WTC11 (cell line): ENCODE measurements at places on chromosomes 5 and 9.
A peak's percentile ranks its signal among the peaks of the same experiment; 100 is the strongest.

- no peak for DNase-seq
Measured at GRCh38 chr5:112006721-112007120, 249.7 kb upstream of the NREP start.

GRCh38 chr9:114478871-114479270 is 26.4 kb downstream of the WHRN start:
- no peak for DNase-seq

DNA sequence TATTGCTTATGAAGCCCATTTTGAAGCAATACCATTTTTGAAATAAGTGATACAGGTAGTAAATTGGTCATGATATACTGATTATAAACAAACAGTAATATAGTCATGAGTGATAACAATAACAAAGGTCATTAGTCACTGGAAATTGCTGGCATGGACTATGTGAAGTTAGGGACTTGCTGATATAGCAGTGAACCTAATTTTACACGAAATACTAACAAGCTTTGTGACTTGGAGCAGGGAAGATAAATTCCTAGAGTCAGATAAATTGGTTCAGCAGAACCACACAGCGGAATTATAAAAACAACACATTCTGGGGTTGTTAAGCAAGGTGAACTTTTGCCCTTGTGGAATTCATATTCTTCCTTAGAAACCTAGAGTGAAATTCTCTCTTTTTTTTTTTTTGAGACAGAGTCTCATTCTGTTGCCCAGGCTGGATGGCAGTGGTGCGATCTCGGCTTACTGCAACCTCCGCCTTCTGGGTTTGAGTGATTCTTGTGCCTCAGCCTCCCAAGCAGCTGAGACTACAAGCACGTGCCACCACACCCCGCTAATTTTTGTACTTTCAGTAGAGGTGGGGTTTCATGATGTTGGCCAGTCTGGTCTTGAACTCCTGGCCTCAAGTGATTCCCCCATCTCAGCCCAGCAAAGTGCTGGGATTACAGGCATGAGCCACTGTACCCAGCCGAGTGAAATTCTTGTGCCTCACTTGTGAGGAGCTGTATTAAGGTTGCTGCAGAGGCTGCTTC is 6.0 kb downstream of the UGCG start:
- no peak for DNase-seq

DNA sequence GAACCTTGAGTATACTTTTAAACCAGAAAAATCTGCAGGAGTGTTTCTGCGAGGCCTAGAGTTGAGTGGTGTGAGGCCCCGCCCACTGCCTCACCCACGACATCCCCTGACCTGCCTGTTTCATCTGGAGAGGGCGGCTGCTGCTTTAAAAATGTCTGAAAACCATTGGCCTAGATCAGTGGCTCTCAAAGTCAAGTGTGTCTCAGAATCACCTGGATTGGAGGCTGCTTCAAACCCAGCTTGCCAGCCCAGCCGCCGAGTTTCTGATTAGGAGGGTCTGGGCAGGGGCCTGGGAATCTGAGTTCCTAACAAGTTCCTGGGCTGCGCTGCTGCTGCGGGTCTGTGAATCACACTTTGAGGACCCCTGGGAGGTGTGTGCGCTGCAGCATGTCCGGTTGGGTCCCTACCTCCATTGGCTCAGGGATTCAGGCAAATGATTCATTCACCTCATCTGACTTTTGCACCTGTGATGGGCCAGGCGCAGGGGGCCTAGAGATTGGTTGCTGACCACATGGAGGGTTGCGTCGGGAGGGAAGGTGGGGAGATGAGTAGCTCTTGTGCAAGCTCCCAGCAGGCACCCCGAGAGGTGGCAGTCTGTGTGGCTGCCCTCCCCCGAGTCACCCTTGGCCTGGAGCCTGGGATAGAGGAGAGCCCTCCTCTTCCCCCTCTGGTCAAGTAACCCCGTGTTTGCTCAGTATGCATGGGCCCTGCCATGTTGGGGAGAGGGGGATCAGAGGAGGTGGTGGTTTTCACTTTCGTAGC is 27.6 kb upstream of the HMCN2 start:
- no peak for DNase-seq

- peak; percentile 60 for DNase-seq
Measured at GRCh38 chr5:36876965-36877666, 547 bp downstream of the NIPBL start.

DNA sequence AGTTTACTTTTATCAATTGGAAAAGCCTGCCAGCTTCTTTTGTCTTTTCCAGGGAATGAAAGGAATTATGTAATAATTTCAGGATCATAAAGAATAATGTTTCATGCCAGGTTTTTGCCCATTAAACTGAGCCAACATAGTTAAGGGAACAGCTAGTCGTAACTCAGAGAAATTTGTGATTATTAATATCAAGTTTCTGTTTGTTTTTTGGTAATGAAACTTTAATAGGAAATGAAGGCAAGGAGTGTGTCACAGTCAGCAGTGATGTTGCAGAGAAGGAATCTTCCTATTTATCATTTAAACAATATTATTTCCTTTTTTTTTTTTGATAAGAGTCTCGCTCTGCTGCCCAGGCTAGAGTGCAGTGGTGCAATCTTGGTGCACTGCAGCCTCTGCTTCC is 10.7 kb downstream of the NFIL3 start:
- DNase-seq, result no peak

DNA sequence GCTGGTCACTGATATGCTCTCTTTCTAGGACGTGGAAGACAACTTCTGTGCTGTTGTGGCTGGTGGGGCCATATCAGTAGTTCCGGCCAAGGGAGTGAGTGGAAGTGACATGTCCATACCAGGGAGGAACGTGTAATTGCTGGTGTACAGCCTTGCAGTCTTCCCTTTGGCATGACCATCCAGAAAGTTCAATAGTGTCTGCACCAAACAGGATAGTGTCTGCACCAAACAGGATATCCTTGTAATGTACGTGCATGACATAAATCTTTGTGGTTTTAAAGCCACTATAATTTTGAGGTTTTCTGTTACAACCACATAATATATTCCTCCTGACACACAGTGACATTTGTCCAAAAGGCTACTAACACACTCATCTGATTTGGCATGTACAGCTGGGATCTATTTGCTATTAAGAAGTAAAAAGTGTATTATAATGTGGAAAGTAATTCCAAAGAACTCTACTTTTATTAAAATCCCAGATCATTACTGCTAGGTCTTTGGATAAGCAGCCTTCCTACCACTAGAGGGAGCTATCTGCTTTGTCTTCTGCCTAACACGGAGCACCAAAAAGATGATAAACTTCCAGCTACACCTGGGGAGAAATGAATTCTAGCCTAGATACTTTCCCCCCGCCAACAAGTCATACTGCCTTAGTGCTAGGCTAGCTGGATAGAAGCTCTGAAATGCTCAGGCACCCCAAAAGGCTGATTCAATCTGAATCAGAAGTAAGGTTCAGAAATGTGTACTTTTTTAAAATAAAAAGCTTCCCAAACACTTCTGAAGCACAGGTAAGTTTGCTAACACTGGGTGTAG is 52.7 kb downstream of the RNF145 start:
- no peak for DNase-seq

GRCh38 chr9:14479163-14479560 is 165.2 kb upstream of the NFIB start:
- no peak for DNase-seq

GRCh38 chr5:115229606-115230005 is 33.1 kb downstream of the PGGT1B start:
- no peak for DNase-seq

- no peak for DNase-seq
Measured at GRCh38 chr5:120503341-120503740, 39.2 kb downstream of the PRR16 start.

DNA sequence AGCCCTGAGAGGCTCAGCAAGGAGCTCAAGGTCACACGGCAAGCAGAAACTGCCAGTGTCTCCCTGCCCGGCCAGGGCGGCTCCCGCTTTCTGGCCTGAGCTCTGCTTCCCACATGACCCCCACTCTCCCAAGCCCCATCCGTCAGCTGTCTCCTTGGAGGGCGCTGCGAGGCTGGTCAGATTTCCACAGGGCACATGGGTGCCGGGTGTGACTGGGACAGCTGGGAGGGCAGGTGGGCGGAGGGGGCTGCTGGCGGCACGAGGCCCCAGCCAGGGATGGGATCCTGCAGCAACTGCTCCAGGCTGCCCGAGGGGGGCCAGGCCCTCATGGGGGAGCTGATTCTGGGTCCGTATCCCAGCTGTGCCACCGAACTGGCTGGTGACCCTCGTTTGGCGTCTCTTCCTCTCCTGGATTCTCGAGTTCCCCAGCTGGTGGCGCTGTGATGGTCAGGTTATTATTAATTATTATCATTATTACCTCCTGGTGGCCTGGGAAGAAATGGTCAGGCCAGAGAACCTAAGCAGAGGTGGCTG is 12.9 kb upstream of the WDR38 start:
- DNase-seq, result peak; percentile 61

- DNase-seq, result no peak
Measured at GRCh38 chr9:107954312-107954711, 464.7 kb upstream of the KLF4 start.

- peak; percentile 67 for DNase-seq
Measured at GRCh38 chr5:119255571-119256356, 100.1 kb upstream of the TNFAIP8 start.

GRCh38 chr5:10632110-10632761 is 68.4 kb downstream of the ANKRD33B start:
- DNase-seq, result no peak

- no peak for DNase-seq
Measured at GRCh38 chr9:26527931-26528330, 364.7 kb downstream of the CAAP1 start.

GRCh38 chr5:78360674-78360923 is 182 bp downstream of the SCAMP1 start:
- DNase-seq, result no peak

GRCh38 chr9:134966697-134967546 is 49.2 kb upstream of the FCN1 start:
- no peak for DNase-seq

DNA sequence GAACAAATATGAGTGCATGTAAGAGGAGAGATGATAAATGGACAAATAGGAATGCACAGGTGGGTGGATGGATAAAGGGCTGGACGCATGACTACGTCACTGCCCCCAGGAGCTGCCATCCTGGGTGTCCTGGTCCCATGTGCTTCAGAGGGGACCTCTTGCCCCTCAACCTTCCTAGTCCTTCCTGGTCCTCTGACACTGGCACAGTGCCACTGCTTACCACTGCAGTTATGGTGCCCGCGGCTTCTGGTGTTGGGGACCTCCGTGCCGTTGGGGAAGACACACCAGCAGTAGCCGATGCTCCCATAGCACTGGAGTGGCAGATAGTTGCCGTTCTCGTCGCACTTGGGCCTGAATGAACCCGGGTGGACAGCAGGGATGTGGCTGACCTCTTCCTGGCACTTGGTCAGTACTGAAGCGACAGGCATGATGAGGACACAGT is 9.8 kb downstream of the CD74 start:
- no peak for DNase-seq

DNA sequence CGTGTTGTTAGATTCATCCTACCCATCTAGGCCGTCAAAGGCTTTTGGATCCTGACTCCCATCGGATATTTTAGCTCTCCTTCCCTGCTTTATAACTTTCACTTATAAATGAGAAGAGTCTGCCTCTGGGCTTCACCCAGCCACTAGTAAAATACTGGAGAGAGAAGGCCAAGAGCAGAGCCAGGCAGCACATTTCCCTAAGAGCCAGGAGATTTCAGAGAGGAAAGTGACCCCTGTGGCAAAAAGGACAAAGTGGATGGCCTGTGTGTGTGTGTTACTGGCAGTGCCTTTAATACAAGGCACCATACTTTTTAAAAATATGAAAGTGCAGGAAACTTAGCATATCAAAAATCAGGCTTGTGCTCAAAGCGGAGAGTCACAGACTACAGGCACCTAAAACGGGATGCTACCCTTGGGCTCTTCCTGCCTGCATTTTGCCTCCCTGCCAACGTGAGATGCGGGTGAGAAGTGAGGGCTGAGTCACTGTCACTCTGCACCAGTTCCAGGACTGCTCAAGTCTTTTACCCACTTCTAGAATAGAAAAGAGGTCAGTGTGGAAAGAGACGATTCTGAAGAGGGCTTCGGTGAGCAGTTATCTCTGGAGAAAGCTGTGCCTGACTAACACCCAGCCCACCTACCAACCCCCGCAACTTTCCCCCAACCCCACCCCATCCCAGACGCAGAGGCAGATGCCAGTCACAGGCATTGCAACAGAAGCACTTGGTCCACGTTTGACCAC is 15.9 kb downstream of the NFIL3 start:
- no peak for DNase-seq

DNA sequence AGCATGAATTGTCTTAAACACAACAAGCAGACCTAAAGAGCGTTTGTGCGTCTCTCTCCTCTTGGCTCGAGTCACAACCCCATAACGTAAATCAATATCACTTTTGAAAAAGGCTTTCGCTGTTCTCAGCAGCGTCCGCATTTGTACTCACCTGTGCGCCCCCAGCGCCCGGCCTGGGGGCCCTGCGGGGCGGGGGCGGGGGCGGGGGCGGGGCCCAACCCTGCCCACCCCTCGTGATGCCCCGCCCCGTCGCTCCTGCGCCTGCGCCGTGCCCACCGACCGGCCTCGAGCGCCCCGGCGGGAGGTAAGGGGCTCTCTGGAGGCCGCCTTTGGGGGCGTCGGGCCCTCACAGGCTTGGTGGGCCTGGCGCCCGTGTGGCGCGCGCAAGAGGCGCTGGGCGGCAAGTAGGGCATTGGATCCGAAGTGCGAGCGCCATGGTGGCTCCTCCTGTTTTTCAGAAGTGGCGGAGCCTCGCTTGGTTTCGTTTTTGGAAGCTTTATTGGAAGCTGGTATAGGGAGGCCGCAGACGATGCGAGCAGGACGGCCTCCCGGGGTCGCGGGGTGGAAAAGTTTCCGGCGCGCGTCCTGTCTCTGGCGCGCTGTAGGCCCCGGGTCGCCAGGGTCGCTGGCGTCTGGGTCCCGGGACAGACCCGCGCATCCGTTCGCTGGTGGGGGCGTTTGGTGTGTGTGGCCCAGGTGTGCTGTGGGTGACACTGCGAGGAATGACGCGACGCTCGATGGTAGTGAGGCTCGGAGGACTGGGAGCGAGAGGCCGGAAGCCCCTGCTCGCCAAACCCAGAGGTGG is at the start of gene STX17:
Gene STX17, plus strand, starts transcription at position 252 of the 805 bp plus-strand sequence. CDS start 8,586 bp downstream, outside the sequence.
- peak; percentile 80 for DNase-seq

GRCh38 chr5:133327946-133328401 is 276.2 kb downstream of the HSPA4 start:
- peak; percentile 30 for DNase-seq

GRCh38 chr5:140875085-140876065 is at the start of gene PCDHA12:
TSS of gene PCDHA12 (plus strand) at chr5:140875308. CDS start at chr5:140875473, 165 bp downstream.
- no peak for DNase-seq

DNA sequence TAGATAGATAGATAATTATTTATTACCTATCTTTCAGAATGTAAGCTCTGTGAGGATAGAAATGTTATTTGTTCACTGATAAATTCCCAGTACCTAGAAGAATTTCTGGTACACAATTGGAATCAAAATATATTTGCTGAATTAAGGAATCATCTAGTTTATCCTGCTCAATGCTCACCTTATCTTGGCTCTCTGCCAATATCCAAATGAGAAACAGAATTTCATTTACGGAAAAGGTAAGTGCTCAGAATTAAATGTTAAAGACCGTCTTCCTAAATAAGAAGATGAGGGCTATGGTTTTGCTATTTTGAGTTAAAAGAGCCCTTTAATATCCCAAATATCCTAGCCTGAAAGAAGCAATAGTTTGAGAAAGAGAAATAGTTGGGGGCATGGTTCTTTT is 232.1 kb upstream of the PDE4D start:
- no peak for DNase-seq
